ENCODE measurements at places on chromosomes 12 and 14.

DNA sequence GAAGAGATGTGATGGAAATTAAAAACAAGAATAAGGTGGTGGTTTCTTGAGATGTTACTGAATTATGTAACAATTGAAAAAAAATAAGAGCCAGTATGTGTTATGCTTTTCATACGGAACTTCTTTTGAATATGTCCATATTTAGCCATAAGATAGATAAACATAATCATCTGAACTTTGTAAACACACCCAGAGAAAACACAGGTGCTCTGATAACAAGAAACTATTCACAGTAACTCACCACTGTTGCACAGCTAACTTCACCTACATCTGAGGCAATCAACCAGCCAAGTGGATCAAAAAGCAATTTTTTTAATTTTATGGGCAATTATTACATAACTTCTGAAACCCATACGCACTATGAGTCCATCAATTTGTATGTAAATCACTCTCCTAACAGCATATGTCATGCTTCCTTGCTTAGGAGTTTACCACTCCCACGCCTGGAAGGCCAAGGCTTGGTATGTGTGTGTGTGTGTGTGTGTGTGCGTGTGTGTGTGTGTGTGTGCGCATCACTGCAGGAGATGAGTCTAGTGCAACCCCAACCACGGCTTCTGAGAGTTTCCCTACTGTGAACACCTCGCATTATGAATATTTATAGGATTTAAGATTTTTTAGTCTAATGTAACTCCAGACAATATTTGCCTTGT is 443.4 kb downstream of the BCAT1 start:
- no peak for DNase-seq

GRCh38 chr12:82486524-82487235 is 128.4 kb downstream of the METTL25 start:
- no peak for DNase-seq

GRCh38 chr12:52232674-52233461 is at the start of gene KRT7:
Gene KRT7 (plus strand): TSS chr12:52233243. CDS start chr12:52233297, 54 bp downstream.
- no peak for DNase-seq

GRCh38 chr14:61372379-61372778 is 51.0 kb downstream of the PRKCH start:
- DNase-seq: no peak

DNA sequence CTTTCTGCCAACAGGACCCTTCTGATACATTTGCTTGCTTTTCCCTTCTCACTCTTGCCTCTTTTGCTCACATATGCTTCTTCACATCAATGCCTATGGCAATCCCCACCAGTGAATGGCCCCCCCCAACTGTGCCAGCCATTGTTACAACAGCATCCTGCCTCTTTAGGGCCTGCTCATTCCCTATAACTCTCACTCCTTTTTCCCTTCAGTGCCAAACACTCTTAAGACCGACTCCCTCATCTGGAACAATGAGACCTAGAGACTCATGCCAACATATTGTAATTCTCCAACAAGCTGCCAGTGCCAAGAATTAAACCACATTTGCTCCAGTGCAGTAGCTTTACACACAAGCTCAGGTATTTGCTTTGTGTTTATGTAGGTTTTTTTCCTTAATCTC is 189.0 kb downstream of the SOX5 start:
- no peak for DNase-seq

- no peak for DNase-seq
Measured at GRCh38 chr14:59317346-59317745, 128.9 kb downstream of the DAAM1 start.

All from GM19239 (cell line).